Activated CD8-positive, alpha-beta T cell treated with anti-CD3 and anti-CD28 coated beads, Interleukin-2, amount 10 ng/mL, durations not matched to agents 7 days and 5 days (primary cell): ENCODE measurements at places on chromosomes 6 and 20. TPM values are rescaled to one million over a fixed set of nuclear protein-coding genes. Genes with fewer than 3 reads are reported as not detected.

DNA sequence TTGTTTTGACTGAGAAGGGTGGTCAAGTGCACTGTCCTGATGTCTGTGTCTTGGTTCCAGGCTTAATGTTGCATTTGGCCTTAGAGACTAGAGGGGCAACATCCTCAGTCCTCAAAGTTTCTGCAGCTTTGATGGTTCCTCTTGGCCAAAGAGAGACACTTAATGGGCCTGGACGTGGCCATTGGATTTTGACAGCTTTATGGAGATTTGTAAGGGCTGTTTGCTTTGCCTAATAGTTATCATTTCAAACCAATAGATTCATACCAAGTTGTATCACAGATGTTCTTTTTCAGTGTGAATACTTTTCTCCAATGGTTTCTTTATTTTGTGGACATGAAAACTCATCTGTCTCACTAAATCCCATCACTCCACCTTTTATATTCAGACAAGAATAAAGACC, 45.8 kb upstream of the CLIC5 start:
- DNase-seq = no peak

DNA sequence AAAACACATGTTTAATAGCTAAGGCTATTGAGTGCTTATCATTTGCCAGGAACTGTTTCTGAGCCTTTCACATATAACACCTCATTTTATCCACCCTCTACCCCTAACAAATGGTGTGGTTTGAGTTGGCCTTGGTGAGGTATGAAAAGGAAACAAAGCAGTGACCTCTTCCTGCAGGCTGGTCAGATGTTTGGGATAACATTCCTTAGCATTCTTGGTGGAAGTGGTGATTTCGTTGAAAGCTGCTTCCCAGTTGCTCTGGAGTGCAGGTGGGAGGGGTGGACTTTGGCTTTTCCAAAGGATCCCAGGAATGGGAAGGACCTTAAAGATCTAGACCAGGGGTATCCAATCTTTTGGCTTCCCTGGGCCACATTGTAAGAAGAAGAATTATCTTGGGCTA, 41.3 kb downstream of the CARMIL1 start:
- DNase-seq = no peak

- no peak for DNase-seq
Observed at GRCh38 chr6:147331401-147331800, 127.2 kb downstream of the STXBP5 start.

- DNase-seq = peak; percentile 58
Observed at GRCh38 chr6:26550250-26550993, 12.3 kb downstream of the HMGN4 start.

DNA sequence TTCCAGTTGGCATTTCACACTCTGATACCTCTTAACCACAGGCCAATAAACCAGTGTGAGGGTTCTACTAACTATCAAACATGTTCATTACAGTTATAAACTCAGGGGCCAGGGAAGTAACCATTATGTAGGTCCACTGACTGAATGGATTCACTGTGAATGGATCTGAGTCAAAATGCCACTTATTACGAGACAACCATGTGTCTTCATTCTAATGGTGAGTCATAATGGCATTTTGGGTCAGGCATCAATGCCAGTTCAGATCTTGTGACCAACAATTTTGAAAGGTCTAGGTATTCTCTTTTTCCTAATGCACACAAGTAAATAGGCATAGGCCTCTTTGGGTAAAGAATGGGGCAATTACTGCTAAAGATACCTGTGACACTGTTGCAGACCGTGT, 112.2 kb upstream of the HEY2 start:
- DNase-seq = no peak

DNA sequence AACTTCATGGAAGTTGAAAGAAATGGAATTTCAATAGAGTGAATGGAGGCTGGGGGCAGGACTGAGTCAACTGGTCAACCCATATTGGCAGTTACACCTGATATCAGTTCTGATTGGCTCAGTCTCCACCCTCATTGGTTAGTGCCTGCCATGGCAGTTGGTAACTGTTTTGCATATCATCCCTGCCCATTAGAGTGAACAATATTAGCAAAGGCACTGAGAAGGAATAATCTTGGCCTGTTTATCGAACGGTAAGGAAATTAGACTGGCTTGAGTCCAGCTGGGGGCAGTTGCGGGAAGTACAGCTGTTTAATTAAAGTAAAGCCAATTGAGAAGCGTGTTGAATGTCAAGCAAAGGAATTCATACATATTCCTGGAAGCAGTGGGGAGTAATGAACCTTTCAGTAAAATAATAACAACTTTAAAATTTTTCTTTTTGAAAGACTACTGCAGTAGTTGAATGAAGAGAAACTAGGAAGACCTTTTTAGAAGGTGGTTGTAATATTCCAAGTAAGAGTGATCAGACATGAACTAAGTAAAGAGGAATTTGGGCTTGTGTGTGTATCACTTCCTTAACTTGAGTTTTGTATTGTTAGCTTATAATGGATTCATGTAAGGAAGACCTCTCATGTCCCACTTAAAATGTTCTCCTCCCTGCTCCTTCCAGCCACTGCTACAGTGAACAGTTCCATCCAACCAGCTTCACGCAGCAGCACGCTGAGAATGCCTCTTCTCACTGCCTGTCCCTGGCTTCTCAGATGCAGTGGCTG, 17.2 kb upstream of the FAM50B start:
- DNase-seq = no peak

GRCh38 chr20:25160467-25160866, 35.0 kb upstream of the ENTPD6 start:
- DNase-seq = no peak

GRCh38 chr20:52426856-52427255, 235.3 kb upstream of the ZFP64 start:
- no peak for DNase-seq

DNA sequence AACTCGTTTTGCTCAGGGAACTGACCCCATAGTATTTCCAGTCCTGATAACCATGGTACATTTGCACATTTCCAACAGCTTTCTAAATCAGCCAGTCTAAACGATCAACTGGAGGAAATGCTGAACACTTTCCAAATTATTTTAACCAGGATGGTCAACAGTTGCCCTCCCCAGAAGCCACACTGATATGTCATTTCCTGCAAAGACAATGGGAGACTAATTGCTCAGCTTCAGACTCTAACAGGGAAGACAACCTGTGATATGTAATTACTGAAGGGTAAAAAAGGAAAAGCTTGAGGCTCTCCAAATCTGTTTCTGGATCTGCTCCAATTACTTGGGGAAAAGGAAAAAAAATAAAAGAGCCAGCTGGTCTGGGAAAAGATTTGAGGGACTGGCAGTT, 88.8 kb downstream of the FYN start:
- DNase-seq = no peak

- DNase-seq = no peak
Observed at GRCh38 chr6:21219856-21220255, 373.7 kb upstream of the SOX4 start.

DNA sequence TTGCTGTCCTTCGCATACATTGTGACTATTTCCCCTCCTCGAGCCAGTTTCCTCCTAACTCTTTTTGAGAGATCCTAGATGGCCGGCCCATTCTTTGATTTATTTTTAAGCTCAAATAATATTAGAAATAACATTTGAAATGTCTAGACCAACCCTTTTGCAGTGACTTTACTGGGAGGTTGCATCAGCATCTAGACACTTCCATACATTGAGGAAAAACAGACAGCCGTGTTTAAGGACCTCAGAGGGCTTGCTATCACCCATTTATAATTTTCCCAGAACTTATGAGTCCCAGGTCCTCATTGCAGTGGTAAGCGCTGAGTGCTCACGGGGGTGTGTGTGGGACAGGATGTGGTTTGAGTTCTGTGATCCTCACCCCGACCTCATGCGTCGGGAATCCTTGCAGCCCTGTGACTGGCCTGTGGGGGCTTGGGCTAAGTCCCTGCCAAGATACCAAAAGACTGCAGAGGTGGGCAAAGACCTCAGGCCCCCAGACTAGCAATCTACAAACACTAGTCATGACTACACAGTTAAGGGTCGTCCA, at the start of gene GPX5:
Gene GPX5, plus strand, starts transcription at position 386 of the 544 bp plus-strand sequence. Its CDS starts 133 bp downstream, at position 519.
- DNase-seq = peak; percentile 46

- DNase-seq = no peak
Observed at GRCh38 chr6:47749757-47750156, 32.1 kb upstream of the OPN5 start.

GRCh38 chr20:61404303-61404702, 152.2 kb downstream of the CDH4 start:
- no peak for DNase-seq

DNA sequence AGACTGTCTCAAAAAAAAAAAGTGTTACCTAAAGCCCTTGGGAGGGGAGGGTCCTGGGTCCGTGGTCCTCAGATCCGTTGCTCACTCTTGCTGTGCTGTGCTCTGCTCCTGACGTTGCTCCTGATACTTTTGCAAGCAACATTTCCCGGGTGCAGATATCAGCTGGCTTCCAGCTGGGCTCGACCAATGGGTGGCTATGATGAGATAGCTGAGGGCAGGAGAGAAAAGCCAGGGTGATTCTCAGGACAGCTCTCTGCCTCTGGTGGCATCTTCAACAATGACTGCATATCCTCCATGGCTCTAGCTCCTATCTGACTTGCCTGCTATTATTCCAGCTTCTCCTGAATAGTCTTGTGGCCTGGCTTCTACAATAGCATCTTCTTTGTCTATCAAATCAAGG, 134.5 kb downstream of the RPS12 start:
- no peak for DNase-seq

DNA sequence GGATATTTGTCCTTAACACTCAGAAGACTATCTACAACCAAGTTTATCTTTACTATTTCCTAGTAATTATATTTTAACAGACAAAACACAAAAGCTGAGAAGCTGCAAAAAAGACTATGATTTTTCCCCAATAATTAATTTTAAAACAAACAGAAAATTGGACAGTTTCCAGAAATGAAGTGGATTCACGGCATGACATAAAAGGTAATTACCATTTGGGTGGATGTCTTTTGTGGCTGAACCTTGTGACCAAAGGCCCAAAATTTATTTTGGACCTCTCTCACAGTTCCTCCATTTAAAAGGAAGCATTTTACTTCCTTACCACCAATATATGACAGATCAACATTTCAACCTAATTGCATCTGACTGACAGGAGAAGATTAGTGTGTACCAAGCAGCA, 90.2 kb downstream of the GMDS start:
- no peak for DNase-seq

GRCh38 chr6:34230653-34231371, 5.9 kb upstream of the HMGA1 start:
- no peak for DNase-seq

DNA sequence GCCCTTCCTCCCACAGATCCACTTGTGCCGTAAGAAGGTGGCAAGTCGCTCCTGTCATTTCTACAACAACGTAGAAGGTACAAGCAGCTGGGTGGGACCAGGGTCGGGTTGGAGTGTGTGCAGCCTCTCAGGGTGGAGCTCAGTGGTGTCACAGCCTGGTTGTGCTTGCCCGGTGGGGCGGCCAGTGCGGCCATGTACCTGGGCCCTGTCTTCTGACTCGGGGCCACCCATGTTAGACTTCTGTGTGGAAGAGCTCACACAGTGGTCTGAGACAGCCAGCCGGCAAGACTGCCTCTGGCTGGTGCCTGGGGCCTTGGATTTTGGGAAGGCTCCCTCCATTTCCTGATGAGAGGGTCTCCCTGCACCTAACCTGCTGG, 4.7 kb downstream of the RTEL1 start:
- no peak for DNase-seq

DNA sequence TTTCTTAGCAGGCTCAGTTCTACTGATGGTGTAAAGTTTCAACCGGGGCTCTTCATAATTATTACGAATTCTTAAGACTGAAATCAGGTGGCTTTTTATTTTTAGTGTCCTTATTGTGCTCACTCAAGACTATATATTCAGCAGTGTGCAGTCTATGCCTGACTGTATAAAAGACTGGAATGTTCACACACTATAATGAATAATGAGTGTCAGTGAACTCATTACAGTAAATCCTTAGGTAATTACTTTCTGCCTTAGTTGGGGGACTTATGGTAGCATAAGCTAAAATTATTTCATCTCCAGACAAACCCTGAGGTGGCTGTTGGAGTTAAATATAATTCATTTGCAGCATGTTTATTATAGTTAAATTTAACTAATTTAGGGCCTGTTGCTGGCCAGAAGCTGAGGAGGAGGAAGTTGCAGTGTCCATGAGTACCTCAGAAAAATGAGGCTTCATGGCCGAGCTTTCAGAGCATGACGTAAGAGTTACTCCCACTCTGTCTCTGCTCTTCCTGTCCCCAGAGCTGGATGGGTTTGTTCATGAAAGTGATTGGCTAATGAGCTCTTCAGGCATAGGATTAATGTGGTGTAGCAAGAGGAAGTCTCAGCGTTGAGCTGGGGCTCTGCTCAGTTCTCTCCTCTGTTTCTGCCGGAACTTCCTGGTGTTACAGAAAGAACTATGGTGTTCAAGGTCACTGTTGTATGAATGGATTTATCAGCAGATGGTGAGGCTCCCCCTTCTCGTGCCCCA, 335.7 kb downstream of the NRN1 start:
- DNase-seq = peak; percentile 50

DNA sequence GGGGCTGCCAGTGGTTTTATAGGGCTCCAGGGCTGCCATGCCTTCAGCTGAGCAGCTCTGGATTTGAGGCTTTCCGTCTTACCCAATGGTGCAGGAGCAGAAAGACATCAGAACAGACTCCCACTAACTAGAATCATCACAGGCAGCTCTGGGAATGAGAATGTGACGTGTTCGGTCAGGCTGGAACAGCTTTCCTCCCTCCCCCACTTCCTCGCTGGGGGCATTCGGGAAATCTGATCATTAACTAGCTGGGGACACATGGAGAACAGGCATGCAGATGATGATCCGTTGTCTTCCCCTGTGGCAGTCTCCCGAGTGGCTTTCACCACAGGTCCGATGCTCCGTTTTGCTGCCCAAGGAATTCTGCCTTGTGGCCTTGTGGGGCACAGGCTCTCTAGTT, 5.5 kb upstream of the MTG2 start:
- DNase-seq = no peak

- DNase-seq = no peak
Observed at GRCh38 chr20:63402181-63402859, 41.2 kb upstream of the CHRNA4 start.

DNA sequence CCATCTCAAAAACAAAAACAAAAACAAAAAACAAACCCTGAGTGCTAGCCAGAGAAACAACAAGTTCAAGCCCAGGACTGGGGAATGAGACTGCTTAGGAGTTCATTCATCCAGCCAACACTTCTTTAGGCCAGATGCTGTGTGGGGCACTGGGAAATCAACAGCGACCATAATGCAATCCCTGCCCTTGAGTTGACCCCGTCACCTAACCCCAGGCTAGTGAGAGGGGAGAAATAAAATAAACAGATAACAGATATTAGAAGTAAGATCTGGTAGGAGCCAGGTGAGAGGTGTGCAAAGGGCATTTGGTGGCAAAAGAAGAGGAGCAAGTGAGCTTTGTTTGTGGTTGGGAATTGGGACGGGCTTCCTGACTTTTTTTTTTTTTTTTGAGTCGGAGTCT, 4.9 kb upstream of the RPL10A start:
- DNase-seq = no peak

Gene ECT2L
- not detected for total RNA-seq

Gene MAFB
- 0.08 TPM for total RNA-seq

Gene RBBP8NL
- total RNA-seq = not detected

Gene SMLR1
- not detected for total RNA-seq

Gene RBPJL
- total RNA-seq = not detected
